Adipocyte (in vitro differentiated cells): ENCODE measurements at places on chromosomes 2 and 18.
A peak's percentile ranks its signal among the peaks of the same experiment; 100 is the strongest.

GRCh38 chr2:207772081-207772843, 2.6 kb upstream of the FZD5 start:
- no peak for DNase-seq

GRCh38 chr2:188292348-188293239, 920 bp downstream of the GULP1 start:
- DNase-seq = peak; percentile 94

DNA sequence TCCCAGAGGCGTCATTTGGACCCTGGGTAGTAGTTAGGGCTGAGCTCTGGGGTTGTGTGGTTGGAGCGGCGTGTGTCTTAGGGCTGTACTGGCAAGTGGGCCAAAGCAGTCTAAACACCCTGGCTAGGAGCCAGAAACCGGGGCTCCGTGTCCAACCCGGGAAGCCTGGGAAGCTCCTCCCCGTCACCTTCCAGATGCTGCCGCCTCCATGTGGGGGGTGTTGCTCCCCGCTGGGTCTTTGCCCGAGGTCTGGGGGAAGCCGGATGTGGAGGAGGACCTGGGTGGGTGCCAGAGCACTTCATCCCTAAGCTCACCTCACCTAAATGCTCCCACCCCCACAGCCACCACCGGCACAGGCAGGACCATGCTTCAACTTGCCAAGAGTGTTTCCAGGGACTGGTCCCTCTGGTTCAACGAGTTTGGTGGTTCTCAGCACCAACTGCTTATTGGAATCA, 25.4 kb downstream of the TET3 start:
- DNase-seq = no peak

- DNase-seq = peak; percentile 52
Observed at GRCh38 chr2:12429779-12430406, 286.8 kb upstream of the TRIB2 start.

DNA sequence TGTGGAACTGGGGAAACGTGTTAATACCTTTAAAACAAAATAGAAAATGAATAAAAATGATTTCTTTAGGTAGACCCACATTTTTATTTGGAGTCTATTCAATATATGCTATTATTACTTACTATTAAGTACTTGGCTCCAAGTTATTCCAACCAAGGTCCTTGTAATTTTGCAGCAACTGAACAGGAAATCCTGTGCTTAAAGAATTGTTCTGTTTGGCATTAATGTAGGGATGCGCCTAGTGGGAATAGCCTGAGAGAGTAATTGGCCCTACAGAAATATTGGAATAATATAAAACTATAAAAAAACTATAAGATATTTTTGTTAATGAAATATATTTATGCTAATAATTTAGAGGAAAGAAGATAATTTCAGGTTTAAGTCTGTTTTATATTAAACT, 22.9 kb upstream of the ZSWIM2 start:
- DNase-seq = no peak

DNA sequence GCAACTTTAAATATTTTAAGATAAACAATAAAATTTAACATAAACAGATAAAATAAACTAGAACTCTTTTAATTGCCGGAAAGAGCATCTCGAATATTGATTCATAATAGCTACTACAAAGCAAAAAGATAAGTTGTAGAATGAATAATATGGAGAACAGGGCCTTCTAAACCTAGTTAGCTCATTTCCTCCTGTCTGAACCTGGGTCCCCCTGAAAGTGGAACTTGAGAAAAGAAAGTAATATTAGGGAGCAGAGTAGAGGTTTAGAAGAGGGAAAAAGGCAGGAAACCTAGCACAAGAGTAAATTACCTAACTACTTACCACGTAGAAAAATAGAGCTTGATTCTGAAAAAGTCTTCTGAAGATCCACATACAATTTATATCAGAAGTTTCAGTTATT, 80.7 kb upstream of the NETO1 start:
- DNase-seq = no peak

DNA sequence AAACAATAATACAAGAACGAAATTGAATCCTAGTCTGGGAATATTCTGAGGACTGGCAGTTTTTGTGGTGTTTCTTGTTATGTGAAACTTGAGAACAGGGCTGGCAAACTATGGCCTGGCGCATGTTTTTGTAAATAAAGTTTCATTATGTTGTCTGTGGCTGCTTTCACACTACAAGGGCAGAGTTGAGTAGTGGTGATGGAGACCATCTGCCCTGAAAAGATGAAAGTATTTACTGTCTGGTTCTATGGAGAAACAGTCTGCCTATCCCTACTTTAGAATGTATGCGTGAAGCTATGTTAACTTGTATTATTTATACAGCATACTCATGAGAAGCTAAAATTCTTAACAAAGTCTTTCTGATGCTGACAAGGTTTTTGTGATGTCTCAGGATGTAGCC, 351.9 kb downstream of the LRRTM1 start:
- peak; percentile 25 for DNase-seq

- DNase-seq = no peak
Observed at GRCh38 chr2:217271813-217272212, 411.9 kb upstream of the TNP1 start.

DNA sequence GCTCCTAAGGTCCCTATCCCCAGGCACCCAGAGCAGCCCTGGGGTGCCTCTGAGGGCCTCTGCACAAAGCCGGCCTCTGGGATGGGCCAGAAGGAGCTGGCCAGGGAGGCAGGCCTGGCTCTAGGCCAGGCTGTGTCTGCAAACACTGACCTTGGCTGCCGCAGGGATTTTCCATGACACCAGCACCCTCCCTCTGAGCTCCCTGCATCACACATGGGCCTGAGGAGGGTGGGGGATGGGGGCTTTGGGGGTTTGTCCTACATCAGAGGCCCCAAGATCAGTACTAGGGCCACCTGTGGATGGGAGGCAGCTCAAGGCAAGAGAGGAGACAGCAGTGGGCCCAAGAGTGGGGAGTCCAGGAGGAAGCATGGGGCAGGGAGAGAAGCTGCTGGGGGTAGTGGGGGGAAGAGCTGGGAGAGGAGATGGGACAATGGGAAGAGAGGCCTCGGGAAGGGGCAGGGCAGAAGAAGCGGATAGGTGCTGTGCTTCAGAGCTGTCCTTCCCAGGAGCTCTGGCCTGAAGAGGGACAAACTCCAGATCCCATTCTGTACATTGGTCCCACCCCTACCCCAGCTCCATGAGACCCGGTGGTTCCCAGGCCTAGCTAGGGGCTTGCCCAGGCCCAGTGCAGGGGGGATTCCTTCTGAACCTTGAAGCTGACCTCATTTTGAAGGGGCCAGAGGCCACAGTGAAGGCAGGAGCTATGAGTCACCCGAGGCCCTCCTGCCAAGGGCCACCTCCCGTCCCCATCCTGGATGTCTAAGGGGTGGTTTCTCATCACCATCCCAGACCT, 28.0 kb downstream of the KCNK3 start:
- peak; percentile 88 for DNase-seq

DNA sequence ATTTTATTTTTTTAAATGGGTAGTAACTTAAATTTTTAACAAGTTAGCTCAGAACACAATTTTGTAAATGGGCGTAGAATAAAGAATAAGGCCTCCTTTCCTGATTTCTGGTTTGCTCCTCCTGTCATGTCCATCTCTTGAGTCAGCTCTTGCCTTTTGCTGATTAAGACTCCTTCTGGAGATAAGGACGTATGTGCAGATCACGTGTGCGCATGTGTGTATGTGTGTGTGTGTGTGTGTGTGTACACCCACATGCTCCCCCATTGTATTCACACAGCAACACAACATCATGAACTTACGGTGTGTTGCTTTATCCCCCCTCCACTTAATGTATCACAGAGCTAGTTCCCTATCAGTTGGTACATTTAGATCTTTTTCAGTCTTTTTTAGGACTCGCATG, 182.9 kb downstream of the PRKCE start:
- no peak for DNase-seq

GRCh38 chr2:119606674-119607073, 62.4 kb downstream of the CFAP221 start:
- no peak for DNase-seq

- DNase-seq = no peak
Observed at GRCh38 chr2:238979636-238980035, 131.8 kb downstream of the TWIST2 start.

- no peak for DNase-seq
Observed at GRCh38 chr18:3172097-3172496, 47.7 kb downstream of the MYOM1 start.
